Stimulated activated CD4-positive, alpha-beta T cell treated with anti-CD3 and anti-CD28 coated beads, TNF-alpha, amount 100 ng/mL, for 4 hours (primary cell): ENCODE measurements at places on chromosomes 2 and 18.

- no peak for DNase-seq
These were observed 120.2 kb upstream of the CREB1 start for GRCh38 chr2:207409517-207409916.

GRCh38 chr2:199772035-199772976, 78.7 kb downstream of the FTCDNL1 start:
- DNase-seq: no peak

GRCh38 chr2:61359058-61359457, 111.8 kb downstream of the USP34 start:
- no peak for DNase-seq

DNA sequence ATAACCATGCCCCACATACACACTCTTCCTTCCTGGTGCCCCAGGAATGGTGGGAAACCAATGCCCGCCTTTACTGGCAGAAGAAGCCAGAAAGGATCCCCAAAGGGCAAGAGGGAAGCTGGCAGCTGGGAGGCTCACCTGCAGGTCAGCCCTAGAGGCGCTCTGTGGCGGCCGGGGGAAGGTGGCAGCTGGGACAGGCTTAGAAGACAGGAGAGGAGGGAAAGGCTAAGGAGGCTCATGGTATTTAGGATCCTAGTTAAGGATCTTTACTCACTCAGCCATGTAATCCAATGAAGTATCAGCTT, 23.8 kb downstream of the ADRA2B start:
- no peak for DNase-seq

- no peak for DNase-seq
These were observed 4.5 kb upstream of the IL18RAP start for GRCh38 chr2:102418421-102418961.

DNA sequence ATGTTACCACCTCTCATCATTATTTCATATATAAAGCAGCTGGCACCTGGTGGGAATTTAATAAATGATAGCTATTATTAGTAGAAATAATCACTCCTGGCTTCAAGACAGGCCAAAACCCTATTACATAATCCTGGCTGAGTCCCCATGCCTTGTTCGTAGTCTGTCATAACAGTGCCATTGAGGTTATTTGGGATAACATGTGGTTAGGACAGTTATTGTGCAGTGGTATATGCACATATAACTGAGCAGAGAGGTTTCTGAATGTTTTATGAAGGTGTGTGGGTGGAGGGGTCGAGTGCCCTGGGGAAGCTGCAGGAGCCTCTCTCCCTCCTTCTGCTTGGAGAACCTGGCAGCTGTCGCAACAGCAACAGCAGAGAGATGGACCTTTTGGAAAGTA, 162.4 kb upstream of the NABP1 start:
- DNase-seq: no peak

GRCh38 chr18:21672521-21673267, 31.9 kb downstream of the ABHD3 start:
- no peak for DNase-seq

DNA sequence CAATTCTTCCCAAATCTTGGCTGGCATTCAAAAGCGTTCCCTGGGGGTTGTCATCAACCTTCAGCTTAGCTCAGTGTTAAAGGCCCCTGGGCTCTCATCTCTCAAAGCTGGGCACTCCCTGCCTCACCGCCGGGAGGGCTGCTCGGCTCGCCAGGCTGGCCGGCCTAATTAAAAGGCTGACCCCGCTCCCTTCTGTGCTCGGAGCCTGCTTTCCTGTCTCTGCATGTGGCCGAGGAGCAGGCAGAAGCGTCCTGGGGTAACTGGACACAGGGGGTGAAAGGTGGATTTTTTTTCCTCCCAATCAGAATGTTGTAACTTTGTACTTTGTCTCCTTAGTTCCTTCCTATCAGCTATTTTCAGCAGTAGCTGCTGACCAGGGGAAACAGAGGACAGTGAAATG, 231.1 kb downstream of the GBX2 start:
- DNase-seq: no peak

- no peak for DNase-seq
These were observed 14.0 kb downstream of the ASPRV1 start for GRCh38 chr2:69947325-69947931.

GRCh38 chr2:178112202-178113152, at the start of gene RBM45:
TSS of gene RBM45 (plus strand) at chr2:178112437. CDS start at chr2:178112547, 110 bp downstream.
- DNase-seq: peak; percentile 63
